ENCODE measurements at places on chromosomes 3 and 15.

- DNase-seq, result no peak
Measured at GRCh38 chr3:133441867-133442270, 42.0 kb downstream of the BFSP2 start.

GRCh38 chr3:79586232-79586631, 181.6 kb downstream of the ROBO1 start:
- no peak for DNase-seq

- DNase-seq, result peak; percentile 91
Measured at GRCh38 chr3:177597311-177598096, 400.2 kb upstream of the TBL1XR1 start.

DNA sequence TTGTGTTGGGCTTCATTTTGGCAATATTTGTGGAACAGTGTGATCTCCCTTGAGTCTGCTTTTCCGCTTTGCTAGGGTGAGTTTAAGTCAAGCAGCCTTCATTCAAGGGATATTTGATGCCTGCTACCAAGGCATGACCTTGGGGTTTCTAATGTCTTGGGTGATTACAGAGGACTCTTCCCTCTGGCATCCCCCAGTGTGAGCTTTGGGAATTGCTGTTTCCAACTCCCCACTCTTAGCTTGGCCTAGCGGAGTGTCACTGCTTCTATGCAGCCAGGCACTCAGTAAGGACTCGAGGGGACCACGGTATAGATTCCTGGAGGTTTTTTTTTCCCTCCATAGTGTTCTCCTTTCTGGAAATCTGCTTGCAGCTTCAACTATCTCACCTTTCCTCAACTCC, 21.1 kb downstream of the GCNT3 start:
- DNase-seq, result peak; percentile 4

DNA sequence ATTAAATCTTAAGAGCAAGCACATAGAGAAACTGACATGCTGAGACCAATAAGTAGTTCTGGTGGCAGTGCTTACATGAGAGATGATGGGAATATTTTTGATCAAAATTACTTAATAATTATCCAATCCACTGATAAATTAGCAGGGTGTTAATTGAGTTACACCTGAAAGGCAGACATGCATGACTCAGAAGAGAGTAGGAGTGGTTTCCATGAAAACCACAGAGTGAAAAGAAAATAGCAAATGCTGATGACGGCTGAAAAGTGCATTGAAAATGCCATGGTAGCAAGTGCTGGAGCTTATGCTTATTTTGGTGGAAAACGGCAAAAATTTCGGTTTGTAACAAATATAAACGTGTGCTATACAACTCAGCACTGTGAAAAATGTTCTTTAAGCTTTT, 267.8 kb upstream of the LRRN1 start:
- DNase-seq, result no peak

DNA sequence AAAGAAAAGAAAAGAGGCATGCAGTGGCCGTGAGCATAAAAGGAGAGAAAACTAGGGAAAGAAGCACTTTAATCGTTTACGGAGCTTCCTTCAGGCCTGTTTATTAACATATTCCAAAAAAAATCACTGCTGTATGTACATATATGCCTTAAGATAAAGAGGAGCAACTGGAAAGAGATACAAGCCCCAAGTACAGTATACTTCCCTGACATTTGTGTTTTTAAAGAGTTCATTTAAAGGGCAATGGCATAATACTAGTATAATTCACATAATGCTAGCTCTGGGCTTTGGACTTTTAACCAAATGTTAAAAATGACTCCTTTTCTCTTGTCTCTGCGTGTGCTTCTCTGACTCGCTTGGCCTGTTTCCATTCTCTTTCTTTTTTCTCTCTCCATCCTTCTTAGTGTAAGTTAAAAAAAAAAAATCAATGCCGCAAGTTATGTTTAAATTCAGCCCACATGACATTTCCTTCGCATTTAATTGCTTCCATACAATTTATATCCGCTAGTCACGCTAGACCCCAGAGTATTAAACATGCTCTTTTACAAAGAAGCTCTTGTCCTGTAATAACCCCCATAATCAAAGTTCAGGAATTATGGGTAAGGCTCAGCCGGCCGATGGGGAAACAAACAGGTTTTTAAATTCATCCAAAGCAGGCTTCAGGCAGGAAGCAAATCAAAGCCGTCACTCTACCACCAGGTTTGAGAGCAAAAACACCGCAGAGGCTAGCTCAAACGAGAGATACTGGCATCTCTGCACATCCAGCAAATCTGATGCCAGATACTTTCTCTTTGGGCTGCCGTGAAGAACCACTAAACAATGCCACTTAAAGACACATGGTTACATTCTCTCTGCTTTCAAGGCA, 19.4 kb downstream of the WWTR1 start:
- peak; percentile 80 for DNase-seq

DNA sequence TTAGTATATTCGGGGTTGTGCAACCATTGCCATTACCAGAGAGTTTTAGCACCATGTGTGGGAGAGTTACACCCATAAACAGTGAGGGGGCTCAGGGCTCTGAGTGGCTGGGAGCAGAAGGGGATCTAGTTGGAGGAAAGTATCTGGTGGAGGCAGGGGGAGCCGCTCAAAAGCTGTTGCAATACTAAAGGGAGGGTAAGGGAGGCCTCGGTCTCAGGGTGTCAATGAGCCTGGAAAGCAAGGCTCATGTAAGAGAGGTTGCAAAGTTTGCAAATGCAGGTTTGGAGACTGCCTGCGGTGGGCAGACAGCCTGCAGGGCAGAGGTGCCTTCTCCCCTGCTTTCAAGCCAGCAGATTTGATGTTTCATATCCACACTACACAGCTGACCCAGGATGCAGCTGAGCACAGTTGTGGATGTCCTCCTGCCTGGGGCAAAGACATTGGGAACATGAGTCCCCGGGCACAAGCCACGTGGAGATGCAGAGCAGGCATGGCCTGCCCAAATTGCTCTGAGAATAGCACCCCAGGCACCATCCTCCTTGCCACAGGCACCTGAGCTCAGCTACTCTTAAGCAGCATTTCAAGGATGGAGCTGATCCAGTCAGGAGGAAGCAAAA, 181.4 kb downstream of the TLE3 start:
- no peak for DNase-seq

GRCh38 chr3:152348436-152349177, 79.9 kb downstream of the MBNL1 start:
- peak; percentile 32 for DNase-seq

DNA sequence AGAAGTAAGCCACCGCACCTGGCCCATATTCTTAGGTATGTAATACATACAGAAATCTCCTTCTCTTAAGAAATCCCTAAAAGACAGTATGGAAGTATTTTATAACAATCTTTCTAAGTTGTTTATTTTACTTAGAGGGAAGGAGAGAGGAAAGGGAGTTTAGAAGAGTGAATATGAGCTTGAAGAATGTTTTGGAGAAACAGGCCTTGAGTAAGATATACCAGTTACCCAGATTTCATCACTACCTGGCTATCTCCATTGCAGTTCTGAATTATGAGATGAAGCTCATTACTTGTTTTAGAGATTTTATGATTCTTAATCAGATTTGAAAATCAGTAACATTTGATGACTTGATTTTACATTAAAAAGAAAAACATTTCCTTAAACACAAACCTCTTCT, 71.9 kb downstream of the DCUN1D1 start:
- peak; percentile 46 for DNase-seq

GRCh38 chr3:42256135-42256819, 9.7 kb downstream of the CCK start:
- DNase-seq, result peak; percentile 54

DNA sequence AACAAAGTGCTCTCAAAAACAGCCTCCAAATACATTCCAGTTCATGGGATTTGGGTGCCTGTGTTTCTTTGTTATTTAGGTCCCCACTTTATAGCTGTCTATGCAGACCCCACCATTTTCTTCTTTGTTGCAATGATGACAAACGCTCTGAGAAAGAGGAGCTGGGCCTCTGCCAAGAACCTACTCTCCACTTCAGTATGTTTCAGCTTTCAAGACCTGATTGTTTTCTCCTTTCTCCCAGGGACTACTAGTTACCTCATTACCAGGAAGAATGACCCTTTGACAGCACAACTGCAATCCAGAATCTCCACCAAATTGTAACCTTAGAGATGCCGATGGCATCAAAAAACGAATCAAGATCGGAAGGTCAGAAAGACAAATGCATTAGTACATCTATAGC, 236.8 kb downstream of the MEIS2 start:
- DNase-seq, result peak; percentile 15

- DNase-seq, result no peak
Measured at GRCh38 chr3:121871430-121871829, 22.8 kb upstream of the SLC15A2 start.

GRCh38 chr3:142232340-142232739, 7.0 kb upstream of the GK5 start:
- no peak for DNase-seq

DNA sequence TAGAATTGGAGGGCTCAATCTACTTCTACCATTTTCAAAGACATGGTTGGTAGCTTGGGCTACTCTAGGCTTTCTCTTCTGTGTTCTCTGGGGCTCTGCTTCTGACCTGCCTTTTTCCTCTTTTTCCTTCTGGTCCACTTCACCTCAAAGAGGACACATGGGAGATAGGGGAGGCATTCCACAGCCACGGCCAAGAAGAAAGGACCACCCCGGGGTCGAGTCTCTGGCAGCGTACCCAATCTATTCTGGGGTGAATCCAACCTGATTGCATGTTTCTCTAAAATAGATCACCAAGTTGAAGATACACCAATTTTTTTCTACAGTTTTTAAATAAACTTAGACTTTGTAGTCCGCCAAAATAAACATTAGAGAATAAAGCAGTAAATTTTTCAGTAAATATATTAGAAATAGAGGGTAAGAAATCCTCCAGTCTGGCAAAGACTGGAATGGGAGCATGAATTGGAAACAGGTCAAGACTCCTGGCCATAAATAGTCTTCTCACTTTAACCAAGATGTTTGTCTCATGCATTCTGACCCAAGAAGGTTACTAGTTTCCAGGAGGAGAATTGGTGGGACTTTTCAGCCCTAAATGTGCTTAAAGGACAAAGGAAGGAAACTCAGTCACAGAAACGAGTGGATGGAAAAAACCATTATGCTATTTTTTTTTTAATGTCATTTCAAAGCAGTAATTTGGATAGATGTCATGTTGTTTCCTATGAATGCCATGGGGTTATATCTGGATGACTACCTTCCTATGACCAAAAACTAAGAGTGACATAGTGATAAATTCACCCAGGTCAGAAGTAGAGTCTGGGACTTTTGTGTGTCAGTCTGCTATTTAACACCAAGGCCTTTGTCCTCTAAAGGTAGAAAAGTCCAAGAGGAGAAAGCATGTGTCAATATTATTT, 71.3 kb upstream of the PHLDB2 start:
- peak; percentile 37 for DNase-seq

DNA sequence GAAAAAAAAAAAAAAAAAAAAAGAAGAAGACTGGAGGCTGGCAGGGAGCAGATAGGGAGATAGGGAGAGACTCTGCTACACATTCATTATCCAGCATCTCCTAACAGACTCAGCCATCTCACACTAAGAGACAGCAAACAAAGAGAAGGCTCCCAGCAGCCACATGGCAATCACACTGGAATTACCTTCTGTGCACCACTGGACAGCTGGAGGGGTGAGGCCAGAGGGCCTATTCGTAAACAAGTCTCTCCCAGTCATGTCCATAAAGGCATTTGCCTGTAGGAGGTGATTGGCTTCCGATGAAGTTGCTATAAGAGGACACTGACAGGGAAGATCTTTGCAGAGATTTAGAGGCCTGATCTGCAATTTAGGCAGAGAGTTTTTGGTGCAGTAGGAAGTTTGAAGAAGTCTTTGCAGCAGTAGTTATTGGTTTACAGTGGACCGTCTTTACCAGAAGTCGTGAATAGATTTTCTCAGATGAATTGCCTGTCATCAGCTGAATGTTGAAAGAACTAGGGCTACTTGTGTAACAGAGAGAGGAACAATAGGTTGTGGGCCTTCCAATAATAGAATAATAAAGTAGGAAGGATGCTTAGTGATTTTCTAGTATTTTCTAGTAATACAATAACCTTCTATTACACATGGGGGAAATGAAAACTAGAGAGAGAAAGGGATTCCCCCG, 89.7 kb downstream of the TP63 start:
- DNase-seq, result no peak

- DNase-seq, result no peak
Measured at GRCh38 chr15:99424131-99424571, 141.6 kb upstream of the MEF2A start.

- no peak for DNase-seq
Measured at GRCh38 chr3:74787011-74787410, 172.6 kb upstream of the CNTN3 start.

DNA sequence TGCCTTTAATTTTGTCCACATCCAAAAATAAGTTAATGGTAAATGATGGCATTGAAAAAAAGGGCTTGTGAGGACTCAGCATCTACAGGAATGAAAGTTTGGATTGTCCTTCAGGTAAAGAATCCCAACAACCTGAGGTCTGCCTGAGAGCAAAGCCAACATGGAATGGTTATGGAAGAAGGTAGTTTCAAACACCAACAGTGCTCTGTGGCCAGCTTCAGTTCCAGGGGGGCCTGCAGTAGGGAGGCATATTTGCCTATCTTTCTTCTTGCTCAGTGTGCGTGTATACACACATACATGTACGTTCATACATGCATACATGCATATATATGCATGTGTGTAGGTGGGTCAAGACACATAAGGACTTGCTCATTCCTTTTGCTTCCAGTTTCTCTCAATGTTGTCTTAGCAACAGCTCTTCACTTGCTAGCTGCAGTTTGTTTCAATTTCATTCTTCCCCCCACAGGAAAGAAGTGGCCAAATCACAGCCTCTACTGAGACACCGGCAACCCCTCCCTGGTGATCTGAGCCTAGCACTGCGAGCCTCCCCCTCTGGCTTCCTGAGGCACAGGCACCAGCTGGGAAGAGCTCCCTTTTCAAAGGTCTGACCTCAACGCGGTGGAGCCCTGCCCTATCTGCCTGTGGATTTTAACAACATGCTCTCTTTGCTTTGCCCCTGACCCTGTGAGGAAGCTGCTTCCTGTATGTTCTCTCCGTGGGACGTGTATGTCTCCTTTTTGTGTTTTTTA, 146.2 kb downstream of the KLF13 start:
- peak; percentile 55 for DNase-seq

DNA sequence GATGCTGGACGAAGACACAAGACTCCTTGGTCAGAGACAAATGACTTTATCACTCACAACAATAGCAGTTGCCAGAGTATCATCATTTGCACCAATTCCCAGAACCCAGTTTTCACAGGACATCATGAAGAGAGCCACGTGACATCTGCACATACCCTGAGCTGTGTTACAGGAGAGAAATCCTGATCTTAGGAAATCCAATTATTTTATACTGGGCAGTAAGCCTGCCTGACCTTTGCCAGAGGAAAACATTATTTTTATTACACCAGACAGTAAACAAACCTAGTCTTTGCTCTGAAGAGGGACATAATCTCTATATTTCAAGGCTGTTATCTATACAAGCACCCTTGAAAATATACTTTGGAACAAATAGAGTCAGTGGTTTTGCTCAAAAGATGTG, 77.4 kb downstream of the ZBBX start:
- no peak for DNase-seq
